Bone marrow (tissue), 2 donors: ENCODE measurements at places on chromosomes 2 and 18.

DNA sequence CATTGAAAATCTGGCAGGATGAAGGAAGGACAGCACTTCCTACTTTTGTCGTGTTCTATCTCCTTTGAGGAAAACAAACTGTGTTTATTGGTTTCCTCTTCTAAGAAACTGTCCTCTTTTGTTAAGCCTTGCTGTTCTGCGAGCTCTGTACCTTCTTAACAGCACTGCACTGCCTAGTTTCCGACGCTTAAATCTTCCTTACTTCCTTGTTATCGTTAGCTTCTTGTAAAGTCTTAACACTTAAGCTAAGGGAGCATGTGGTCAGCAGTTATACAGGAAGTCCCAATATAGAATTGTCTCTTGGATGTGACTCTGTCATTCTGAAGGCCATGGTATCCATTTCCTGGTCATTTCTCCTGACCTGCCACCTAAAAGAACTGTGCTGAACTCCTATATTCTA, 552.8 kb upstream of the NRP2 start:
- DNase-seq: no peak

DNA sequence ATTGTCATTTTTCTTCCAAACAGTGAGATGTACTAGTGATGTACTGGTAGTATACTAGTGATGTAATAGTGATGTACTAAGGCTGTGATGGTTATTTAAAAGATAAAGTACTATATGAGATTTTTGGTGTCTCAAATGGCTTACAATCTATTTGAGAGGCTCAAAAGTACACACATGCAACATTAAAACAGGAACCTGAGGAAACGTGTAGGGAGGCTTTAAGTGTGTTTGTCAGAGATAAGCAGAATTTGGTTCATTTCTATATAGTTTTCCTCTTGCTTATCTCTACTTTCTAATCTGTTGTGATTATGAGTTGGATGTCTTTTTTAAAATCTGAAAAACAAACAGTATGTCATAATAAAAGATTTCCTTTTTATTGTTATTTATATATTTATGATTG, 100.9 kb upstream of the SERTAD2 start:
- peak; percentile 33 for DNase-seq

DNA sequence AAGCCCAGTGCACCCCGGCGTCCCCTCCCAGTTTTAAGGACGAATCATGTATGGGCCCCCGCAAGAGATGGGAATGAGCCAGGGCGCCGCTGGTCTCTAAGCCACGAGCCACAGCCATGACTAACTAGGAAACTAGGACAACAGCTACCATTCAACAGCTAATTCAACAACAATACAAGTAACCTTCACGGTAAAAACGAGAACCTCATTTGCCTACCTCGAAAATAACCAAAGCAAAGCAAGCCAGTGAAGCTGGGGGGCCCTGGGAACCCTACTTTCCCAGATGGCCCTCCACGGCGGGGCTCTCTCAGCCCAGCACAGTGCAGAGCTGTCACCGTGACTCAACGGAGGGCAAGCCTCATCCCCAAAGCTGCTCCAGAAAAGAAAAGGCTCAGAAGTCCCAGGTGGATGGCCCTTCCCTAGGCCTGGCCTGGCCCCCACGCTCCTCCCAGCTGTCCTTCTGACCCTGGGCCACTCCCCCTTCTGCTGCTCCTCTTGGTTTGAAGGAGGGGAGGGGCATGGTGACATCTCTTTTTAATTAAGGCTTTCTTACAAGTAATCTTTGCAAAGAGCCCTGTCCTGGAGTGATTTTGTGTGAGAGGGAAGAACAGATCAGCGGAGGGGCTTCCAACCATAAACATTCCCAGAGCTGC, 126.3 kb downstream of the HDAC4 start:
- DNase-seq: no peak

- DNase-seq: no peak
These were observed 28.6 kb downstream of the SNTG2 start for GRCh38 chr2:979069-979928.

GRCh38 chr2:108392029-108392428, 14.3 kb downstream of the SULT1C4 start:
- DNase-seq: no peak

DNA sequence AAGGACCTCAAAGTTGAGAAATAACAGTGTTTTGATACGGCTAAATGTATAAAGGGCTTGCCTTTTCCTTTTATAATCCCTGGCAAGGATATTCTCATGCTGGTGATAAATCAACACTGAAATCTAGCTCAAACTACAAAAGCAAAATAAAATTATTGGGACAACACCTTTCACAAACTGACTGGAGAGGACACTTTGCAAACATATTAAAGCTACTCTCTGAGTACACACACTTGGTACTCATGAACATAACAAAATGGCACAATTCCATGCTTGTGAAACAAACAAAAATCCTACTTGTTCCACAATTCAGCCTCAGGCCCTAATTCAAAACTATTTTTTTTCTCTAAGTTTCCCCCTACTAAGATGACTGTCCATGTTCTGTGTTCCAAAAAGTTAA, 305.8 kb downstream of the ETAA1 start:
- DNase-seq: no peak

DNA sequence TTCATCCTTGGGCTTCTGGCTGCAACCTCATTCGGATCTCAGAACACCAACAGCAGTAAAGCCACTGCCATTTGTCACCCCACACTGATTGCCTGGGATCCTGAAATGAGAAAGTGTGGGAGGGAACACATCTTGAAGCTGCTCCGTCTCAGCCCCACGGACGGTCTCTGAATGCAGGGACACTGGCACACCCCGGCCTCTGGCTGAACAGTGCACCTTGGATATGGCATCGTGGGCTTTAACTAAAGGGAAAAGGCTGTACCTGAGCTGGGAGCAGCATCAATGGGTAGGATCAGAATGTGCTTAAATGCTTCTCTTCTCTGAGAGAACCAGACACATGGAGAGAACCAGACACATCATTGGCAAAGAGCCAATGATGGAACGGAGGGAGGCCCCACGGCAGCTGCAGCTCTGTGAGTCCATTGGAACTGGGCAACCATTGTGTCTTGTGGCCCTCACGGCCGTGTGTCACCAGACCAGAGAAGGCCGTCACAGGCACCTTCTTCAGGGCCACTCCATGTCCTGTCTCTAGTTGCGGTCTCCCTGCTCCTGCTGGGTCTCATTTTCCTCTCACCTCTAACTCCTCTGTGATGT, 193.4 kb upstream of the MYT1L start:
- DNase-seq: no peak

GRCh38 chr2:224849264-224849663, 133.1 kb upstream of the CCDC195 start:
- no peak for DNase-seq

DNA sequence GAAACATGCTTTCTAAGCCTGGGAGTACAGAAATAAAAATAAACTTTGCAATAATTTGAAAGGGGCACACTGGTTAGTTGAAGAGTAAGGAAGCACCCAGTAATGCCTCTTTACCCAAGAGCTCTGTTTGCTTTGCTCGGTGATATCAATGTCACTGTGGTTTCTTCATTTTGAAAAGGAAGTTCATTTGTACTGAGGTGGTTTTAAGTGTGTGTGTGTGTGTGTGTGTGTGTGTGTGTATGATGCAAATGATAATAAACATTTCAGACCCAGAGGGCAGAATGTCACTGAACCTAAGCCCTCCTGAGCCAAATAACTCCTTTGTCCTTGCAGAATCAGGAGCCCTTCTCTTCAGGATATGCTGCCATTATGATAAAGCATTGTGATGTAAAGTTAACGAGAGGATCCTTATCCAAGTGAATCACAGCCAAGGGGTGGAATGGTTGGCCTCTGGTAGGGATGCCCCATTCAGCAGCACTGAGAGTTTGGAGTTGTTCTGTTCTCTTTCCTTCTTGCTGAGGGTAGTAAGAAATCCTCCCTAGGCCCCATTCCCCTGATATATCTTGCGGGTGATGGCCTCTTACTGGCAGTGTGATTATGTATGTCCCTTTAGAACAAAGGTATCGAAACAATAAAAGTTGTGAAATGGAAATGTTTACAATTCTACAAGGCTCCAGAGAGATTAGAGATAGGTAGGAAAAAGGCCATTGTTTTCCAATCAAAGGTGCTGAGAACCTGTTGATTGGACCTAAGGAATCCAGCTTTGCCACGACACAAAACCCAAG, 7.6 kb downstream of the ITGA6 start:
- DNase-seq: no peak

DNA sequence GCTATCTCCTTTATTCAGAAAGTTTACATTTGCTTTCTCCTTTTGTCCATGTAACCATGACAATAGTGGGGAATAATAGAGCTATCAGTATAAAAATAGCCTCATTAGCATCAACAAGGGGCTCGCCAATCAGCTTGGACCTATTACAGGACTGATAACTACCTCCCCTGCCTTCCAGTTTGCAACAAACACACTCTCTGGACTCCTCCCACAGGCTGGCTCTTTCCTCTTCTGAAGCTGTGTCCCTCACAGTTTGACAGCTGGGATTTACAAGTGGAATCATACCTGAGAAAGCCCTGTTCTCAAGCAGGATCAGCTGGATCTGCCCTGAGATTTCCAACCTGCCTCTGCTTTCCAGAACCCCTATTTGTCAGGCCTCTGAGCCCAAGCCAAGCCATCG, 162.5 kb downstream of the GRB14 start:
- DNase-seq: no peak

DNA sequence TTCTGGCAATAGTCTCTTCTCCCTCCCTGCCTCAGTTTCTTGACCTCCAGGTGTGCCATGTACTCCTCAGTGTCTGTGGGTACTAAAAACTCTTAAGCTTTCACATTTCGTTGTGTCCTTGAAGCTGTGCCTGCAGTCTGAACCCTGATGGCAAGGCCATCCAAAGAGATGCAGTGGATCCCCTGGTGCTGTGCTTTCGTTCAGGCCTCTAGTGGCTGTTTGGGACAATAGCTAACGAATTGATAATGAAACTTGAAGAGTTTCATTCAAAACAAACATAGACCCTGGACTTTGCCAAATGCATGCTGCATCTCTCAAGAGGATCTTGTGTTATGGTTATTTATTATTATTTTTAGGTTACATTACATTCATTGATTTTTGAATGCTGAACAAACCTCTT, 523.1 kb upstream of the FSIP2 start:
- no peak for DNase-seq

DNA sequence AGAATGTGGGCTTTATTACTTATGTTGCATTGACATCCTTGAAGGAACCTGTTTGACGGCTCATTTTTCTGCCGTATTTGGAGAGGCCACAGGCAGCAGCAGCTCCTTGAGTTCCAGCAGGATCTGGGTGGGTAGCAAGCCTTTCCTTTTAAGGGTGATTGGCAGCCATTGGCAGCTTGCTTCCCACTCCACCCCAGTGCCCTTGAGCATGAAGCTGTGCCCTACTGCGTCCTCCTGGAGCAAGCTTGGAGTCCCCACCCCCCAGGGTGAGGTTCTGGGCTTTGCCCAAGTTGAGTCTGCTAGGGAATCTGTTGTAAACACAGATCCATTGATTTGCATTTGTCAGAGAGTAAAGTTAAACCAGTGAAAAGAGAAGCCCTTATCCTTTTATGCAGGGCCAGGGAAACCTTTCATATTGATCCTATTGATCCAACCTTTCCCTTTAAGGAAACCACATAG, 9.2 kb downstream of the ONECUT2 start:
- DNase-seq: no peak

- no peak for DNase-seq
These were observed 235.2 kb downstream of the SH3RF3 start for GRCh38 chr2:109364217-109364616.

GRCh38 chr2:36526226-36526625, 71.7 kb downstream of the FEZ2 start:
- DNase-seq: no peak

GRCh38 chr18:68874361-68874760, 76.5 kb downstream of the CCDC102B start:
- DNase-seq: no peak

GRCh38 chr18:74082742-74083556, 64.7 kb downstream of the FBXO15 start:
- no peak for DNase-seq

DNA sequence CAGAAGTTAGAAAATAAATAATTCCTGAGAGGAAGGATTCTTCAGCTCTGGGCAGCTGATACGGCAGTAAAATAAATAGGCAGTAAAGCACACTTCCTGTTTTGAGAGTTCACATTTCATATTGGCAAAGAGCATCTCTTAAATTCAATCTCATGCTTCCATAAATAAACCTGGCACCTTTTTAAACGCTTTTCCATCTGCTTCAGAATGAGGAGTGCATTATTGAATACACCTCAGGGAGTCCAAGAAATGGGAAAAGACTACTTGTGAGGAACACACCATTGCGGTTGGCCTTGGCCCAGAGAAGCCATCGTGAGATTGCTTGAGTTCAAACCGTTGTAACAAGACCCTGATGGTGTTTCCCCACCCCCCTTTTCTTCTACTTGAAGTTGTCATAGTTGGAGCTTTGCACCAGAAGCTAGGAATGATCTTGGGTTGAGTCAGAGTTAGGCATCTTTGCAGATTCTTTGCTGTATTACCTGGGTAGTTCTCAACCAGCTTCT, 123.9 kb downstream of the RDH14 start:
- no peak for DNase-seq

DNA sequence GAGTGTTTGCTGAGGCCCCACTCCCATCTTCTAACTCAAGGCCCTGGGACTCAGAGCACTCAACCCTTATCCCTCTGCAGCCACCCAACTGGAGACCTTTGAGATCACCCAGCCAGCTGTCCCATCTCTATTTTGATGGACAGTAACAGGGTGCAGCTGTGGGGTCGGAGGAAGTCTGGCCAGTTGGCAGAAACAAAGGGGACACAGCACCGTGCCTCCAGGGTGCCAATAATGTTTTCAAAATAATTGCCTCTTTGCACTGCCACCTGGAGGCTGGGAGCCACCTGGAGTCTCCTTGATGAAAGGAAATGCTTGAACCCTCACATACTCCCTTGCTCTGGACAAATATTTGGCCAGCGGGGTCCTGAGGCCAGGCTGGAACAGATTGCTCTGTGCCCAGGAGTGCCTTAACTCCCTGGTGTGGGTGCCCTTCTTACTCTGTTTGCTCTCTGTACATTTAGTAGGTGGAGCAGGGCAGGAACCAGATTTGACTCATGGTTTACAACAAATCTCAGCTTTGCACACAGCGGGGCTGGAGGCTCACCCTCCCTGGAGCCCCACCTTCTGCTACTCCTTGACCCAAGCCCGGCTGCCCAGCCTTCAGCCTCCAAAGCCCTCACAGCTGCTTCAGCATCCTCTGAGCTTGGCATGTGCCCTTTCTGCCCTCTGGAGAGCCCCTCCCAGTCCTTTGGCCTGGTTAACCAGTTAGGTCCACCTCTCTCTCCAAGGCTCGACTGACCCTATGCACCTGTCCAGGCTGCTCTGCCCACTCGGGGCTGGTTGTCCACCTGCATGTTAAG, 17.2 kb downstream of the MAL start:
- DNase-seq: no peak

DNA sequence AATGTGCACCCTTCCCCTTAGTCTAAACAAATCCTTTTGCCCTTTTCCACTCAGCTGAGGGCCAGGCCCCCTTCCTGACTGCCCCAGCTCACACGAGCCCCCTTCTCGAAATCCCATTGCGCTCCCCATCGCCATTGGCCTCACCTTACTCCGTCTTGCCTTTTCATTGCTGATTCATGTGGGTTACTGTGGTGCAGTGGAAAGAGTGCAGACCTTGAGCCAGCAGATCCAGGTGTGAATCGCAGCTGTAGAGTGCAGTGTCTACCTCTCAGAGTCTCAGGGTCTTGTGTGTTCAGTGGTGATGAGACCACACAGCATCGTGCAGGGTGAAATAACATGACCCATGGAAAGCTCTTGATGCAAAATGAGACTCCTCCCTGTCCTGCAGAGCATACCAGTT, 132.4 kb upstream of the APCDD1 start:
- DNase-seq: no peak
